Uterus (tissue), 4 donors: ENCODE measurements at places on chromosomes 3 and 15.
A peak's percentile ranks its signal among the peaks of the same experiment; 100 is the strongest.

DNA sequence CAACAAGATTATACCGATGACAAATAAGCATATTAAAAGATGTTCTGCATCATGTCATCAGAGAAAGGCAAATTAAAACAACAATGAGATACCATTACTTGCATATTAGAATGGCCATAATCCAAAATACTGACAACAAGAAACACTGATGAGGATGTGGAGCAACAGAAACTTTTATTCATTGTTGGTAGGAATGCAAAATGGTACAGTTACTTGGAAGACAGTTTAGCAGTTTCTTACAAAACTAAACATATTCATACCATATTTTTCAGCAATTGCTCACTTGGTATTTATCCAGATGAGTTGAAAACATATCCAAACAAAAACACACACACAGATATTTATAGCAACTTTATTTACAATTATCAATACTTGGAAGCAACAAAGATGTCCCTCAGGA, 160.9 kb upstream of the MME start:
- no peak for DNase-seq

GRCh38 chr3:87233805-87234204, 6.7 kb downstream of the CHMP2B start:
- no peak for DNase-seq

DNA sequence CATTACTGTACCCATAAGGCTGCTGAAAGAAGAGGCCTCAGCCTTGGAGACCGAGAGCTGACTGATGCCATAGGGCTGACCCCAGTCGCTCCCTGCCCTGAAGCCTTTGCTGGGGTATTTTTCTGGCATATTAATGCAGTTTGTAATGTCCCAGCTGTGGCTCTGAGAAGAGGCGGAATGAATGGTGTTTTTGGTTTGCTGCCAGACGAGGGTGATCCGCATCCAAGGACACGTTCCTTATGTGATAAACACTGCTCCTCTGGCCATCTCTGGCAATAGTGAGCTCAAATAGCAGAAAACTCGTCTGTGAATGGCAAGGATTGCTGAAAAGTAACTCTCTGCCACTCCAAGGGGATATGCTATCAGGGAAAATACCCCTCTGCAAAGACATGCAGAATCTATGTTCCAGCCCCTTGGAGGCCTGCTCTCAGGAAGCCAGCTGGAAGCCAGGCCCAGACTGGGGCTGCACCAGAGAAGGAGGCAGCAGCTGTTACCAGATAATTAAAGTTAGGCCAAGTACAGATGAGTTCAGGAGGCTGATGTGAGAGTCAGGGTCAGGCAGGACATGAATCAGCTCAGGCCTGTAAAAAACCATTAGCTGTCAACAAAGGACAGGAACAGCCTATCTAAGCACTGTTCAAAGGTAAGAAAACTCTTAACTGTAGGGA, 28.9 kb upstream of the KLHL6 start:
- peak; percentile 52 for DNase-seq

DNA sequence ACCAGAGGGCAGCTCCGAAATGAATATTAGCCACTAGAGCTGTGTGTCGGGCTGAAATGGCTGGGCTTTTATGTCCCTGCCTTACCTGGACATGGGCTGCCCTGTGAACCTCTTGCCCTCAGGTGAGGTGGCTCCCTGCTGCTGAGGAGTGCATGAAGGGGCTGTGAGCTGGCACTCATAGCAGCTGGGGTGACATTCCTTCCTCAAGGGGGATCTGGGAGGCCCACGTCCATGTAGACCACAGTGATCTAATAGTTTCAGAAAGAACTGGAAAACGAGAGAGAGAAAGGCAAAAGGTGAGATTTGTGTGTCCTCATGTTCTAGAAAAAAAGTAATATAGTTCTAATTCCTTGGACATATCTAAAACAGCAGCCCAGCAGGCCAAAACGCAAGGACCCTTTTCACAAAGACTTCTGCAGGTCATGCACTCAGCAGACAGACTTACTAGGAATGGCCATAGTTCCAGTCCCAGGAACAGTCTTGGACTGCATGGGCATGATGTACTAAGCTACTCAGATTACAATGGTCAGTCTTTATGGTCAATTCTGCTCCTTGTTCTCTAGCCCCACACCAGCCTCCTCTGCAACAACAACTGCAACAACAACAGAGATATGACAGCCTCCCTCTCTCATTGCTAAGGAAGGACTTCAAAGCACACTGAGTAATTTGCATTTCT, 10.8 kb upstream of the SLC24A5 start:
- DNase-seq, result no peak

DNA sequence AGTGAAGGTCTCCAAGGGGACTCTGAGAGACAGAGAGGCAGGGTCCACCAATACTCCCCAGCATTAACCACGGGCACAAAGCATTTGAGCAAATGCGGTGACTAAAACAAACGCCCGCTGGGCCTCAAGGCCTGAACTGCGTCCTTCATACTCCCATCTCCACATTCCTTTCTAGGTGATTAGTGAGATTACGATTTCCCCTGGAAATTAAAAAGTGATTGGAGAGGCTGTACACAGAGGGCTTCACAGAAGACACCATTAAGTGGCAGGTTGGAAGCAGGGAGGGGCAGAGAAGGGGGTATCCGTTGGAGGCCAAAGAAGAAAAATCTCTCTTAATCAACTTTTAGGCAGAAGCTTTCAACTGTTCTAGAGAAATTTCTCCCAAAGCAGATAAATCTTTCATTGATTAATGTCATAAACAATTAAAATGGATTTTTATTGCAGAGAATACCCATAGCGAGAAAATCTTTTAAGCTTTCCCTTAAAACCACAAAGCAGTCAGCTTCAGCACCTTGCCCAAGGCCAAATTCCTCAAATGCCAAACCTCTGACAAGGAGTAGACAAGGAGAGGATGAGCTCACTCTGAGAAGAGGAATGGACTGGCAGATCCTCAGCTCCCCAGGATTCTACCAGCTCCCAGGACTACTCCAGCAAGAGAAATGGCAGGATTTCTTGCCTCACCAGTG, 38.2 kb downstream of the MB21D2 start:
- DNase-seq, result no peak

- DNase-seq, result no peak
These were observed 7.8 kb upstream of the DAG1 start for GRCh38 chr3:49462222-49462621.

DNA sequence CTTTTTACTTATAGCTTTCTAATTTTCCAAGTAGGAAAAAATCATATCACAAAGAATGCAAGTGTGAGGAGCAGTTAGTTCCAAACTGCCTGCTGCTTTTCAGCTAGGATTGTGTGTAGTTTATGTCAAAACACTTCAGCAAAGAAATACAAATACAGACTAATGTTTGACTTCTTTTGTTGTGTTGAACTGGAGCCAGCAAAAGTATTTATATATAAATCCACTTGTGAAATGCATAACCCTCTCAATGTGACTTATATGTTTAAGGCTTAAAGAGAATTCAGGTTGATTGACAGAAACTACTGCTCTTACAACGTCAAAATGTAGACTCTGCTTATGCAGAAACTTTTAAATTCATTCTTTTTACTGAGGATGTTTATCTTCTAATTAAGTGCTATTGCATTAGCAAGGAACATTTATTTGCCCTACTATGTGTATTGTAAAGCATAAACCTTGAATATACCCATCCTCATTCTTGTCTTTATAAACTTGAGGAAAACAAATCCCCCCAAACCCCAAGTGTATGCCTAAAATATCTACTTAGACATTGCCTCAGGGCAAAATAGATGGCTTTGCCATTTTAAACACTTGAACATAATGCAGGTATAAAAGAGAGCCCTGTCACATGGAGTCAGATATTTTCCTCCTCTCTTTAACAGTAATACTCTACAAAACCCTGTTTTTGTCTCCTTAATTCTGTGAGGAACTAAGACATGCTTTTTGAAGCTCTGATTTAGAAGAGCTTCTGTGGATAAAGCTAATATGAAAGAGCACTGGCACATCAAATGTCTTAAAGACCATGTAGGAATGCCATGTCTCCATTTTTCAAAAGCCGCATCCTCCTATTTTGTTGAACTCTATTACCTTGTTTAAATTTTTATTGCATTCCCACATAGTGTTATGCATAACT, 302.8 kb upstream of the TBC1D5 start:
- no peak for DNase-seq

- no peak for DNase-seq
These were observed 144.8 kb upstream of the BHLHE40 start for GRCh38 chr3:4834403-4834866.

DNA sequence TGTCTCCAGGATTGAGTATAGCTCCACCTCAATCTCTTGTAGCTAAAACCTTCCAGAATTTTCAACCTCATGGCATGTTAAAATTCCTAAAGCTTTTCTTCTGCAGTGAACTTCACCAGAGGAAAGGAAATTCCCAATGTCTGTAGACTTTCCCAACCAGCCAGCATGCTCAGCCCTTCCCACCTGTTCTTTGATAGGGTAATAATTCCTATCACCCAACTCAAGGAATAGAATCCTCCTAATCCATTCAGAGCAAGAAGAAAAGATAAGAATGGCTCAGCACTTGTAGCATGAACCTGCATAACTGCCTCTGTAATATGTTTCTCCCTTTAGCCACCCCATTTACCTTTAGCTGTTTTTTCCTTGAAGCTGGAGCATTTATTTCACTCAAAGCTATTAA, 301.8 kb upstream of the GADL1 start:
- no peak for DNase-seq

GRCh38 chr3:84724877-84725276, 233.9 kb upstream of the CADM2 start:
- DNase-seq, result no peak

DNA sequence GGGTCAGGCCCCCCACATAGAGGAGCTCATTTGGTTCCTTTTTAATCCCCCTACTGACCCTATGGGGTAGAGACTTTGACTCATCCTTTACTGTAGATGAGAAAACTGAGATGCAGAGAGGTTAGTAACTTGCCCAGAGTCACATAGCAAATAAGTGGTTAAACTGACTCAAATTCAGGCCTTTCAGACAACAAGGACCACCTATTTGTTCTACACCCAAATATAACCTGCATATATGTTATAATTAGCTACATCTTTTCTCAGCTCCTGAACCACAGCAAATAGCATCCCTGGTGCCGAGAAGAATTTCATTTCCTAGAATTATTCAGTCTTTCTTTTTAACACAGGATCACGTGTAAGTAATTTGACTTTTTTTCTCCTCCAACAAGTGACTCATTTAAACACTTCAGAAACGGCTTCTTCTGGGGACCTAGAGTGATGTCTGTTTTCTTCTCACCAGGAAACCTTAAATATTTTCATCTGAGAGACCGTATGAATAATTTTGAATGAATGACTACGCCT, 57.4 kb downstream of the MGLL start:
- no peak for DNase-seq

- no peak for DNase-seq
These were observed 7.4 kb downstream of the APPL1 start for GRCh38 chr3:57234613-57235575.

- no peak for DNase-seq
These were observed 455.3 kb upstream of the PDZRN3 start for GRCh38 chr3:74080056-74080461.

DNA sequence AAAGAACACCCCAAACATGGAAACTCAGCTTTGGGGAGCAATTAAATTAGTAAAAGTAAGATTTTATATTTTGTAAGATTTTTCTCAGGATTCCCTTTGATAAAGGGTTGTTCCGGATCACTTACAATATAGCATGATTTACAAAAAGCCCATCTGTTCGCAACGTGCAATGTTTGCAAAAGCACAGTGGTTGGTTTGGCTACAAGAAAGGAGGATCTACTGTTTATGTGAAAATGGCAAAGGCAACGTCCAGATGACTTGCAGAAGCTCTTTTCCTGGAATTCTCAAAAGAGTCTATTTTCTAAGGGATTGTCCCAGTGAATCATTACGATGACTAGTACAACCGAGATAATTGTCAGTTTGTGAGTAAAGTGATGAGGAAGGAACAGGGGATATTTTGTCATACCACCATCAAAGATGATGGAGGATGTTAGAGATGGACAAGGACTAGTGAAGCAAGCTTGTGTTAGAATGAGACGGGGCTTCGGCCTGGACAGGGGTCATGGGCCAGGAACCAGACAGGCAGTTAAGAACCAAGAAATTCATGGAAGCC, 71.6 kb downstream of the CRYGS start:
- no peak for DNase-seq

DNA sequence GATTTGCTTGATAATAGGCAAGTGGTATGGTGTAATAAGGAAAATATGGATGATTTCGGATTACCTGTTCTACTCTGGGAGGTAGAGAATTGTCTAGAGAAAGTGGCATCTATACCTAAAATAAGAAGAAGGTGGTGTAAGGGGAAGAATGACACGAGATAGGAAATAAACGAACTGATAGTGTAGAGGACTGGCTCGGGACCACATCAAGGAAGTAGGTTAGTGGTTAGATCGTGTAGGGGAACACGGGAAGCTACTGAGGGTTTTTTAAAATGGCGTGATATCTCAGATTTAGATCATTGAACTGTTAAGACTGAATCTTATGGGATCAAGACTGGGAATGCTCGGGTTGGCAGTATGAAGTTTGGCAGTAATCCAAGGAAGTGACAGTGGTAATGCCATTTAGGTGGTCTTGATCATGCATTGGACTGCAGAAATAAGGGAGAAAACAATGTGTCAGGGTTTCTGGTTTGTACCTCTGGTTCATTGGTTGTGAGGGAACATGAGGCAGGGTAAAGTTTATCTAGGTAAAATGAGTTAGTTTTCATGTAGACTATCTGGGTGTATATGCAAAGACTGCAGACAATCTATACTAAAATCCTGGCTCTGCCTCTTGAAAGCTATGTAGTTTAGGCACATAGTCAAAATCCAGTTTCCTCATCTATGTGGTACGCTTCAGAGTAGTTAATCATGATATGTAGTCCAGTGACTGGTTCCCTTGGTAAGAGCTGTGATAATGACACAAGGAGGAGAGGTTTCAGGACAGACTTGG, 7.4 kb downstream of the RPL14 start:
- DNase-seq, result no peak

GRCh38 chr15:70197318-70197944, 99.7 kb upstream of the TLE3 start:
- DNase-seq, result no peak

DNA sequence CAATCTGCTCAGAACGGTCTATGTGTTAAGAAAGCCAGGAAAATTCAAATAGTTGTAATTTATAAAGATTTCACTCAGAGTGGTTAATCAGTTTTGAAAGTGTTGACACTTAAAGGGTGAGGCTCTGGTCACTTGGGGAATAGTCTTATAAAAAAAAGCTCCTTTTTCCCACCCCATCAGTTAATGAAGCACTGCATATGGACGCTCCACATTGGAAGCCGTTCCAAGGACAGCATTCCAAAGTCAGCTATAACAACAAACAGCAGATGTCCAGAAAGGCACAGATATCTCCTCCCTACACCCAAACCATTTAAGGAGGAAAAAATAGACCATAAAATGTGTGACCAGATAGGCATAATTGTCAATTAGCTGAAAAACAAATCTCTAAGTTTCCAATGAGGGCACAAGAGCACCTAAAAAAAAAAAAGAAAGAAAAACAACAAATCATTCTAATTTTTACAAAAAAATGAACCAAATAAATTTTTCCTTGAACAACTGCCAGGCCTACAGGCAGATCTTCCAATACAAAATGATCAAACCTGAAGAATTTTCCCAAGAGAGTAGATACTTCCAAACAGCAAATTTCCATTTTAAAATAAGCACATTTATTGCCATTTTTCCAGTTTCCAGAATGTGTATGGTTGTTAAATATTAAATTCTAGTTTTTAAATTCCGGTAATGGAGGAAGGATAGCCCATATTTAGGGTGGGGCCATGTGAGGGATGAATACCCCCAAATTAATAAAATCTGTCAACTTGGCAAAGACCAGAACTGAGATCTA, 198.3 kb downstream of the ERC2 start:
- DNase-seq, result no peak

GRCh38 chr3:54856271-54856670, 71.6 kb downstream of the LRTM1 start:
- no peak for DNase-seq
